ENCODE measurements at places on chromosomes 13 and 19.

GRCh38 chr13:109599901-109600657 lies 186.3 kb downstream of the IRS2 start:
- DNase-seq, result no peak

DNA sequence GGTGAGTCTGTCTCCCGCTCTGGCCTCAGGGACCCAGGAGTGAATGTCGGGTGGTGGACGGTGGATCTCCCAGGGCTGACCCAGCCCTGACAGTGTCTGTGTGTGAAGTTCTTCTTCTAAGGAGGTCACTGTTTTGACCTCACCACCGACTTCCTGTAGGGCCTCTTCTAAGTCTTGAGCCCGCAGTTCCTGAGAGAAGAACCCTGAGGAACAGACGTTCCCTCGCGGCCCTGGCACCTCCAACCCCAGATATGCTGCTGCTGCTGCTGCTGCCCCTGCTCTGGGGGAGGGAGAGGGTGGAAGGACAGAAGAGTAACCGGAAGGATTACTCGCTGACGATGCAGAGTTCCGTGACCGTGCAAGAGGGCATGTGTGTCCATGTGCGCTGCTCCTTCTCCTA lies at the start of gene SIGLEC7:
Gene SIGLEC7, plus strand, starts transcription at position 183 of the 400 bp plus-strand sequence. Its CDS starts 69 bp downstream, at position 252.
- no peak for DNase-seq

GRCh38 chr19:30273184-30273583 lies 99.0 kb upstream of the ZNF536 start:
- DNase-seq, result no peak

- DNase-seq, result no peak
Observed at GRCh38 chr19:39111593-39112199, 13.9 kb upstream of the PAK4 start.

DNA sequence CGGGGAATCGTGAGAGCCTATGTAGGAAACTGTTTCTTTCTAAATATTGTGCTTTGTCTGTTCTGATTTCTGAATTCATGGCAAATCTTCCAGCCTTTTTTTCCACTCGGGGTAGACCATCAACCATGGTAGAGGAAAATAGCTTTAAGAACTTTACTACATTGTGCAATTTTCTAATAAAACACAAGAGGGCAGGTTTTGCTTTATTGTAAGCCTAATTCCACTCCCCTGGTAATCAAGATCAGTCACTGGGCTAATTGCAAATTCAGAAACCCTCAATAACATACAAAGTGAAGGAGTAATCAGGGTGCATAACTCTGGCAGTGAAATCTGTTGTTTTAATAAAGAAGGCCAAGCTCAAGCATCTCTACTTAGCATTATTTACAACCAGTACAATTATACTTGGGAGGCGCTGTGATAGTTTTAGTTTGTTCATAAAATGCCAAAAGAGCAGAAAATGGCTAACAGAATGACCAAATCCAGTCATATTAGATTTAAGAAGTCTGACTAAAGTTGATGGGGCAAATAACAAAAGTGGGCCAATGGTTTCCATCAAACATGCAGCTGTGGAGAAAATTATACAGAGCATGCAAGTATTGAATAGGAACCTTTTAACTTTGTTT lies 43.8 kb downstream of the DCT start:
- DNase-seq, result no peak

DNA sequence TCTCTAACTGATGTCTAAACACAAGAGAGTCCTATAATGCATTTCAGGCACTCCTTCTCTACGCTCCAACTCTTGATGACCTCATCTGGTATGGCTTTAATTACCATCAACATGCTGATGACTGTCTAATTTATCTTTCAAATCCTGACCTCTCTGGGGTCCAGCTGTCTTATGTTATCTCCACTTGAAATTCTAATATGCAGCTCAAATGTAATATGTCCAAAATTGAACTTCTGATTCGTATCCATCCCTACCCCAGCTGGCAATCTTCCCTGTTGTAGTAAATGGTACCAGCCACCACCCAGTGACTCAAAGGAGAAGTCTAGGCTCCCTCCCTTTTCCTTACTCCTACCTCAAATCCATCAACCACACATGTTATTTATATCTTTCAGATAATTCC lies 288.0 kb upstream of the SLC10A2 start:
- DNase-seq, result no peak

DNA sequence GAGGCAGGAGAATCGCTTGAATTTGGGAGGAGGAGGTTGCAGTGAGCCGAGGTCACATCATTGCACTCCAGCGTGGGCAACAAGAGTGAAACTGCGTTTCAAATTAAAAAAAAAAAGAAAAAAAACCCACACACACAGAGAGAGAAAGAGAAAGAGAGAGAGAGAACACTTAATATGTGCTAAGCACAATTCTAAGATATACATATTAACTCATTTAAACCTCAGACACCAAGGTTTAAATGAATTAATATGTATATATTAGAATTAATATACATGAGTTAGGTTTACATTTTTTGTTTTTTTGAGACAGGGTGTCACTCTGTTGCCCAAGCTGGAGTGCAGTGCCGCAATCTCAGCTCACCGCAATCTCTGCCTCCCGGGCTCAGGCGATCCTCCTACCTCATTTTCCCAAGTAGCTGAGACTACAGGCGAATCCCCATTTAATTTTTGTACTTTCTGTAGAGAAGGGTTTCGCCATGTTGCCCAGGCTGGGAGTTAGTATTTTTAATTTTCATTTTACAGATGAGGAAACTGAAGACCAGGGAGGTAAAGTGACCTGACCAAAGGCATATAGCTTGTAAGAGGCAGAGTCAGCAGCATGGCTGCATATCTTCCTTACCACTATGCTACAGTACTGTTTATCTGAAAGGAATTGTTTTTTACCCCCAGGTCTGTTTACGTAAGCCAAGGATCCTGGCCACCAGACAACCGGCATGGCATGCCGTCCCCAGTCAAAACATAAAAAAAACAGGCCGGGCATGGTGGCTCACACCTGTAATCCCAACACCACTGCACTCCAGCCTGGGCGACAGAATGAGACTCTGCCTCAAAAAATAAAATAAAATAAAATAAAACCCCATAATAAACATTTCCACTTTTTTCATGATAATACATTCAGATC lies 2.3 kb downstream of the SYMPK start:
- DNase-seq, result no peak

DNA sequence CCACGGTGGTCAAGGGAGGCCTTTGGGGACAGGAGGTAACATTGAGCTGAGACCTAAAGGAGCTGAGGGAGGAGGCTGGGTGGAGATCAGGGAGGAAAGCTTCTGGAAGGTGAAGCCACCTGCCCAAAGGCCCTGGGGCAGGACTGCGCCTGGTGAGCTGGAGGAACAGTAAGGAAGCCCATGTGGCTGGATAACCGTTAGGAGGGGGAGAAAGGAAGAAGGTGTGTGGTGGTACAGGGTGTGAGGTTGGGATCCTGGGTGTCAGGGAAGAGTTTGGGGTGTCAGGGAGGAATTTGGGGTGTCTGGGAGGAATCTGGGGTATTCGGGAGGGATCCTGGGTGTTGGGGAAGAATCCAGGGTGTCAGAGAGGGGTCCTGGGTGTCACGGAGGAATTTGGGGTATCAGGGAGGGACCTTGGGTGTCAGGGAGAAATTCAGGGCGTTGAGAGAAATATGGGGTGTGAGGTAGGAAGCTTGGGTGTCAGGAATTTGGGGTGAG lies 695 bp downstream of the TICAM1 start:
- no peak for DNase-seq

DNA sequence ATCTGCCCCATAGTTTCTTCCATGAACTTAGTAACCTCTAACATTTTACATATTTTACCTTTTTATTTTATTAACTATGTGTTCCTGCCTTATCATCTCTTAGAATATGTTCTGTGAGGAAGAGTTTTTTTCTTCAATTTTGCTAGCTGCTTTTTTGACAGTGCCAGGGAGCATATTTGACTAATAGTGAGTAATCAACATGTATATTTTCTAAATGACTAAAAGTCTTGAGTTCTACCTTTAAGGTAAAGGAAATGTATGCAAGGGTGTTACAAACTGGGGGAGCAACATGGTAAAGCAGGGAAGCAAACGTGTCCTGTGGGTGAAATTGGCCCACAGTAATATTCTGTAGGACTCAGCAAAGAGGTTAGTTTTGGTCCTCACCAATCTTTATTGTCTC lies 165.5 kb downstream of the NBEA start:
- DNase-seq, result no peak

- no peak for DNase-seq
Observed at GRCh38 chr19:16030964-16031871, 45.1 kb upstream of the TPM4 start.

GRCh38 chr13:49810567-49811526 lies 18.4 kb upstream of the KPNA3 start:
- no peak for DNase-seq
